ENCODE measurements at places on chromosomes 4 and X.

DNA sequence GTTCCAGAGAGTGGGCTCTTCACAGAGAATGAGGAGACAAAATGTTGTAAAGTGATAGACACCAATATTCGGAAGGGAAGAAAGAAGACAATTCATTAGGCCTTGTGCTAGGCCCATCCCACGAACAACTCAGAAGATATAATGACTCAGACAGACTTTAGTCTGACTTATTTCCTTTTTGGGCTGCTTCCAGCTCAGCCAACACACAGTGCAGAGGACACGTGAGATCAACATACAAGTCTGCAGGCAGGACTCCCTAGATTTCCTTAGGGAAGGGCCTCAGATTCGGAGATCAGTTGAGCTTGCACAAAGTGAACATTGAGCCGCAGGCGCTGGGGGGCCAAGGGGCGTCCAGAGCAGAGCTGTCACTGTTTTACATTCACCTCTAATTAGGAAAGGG is 290.7 kb upstream of the TENM3 start:
- no peak for DNase-seq

DNA sequence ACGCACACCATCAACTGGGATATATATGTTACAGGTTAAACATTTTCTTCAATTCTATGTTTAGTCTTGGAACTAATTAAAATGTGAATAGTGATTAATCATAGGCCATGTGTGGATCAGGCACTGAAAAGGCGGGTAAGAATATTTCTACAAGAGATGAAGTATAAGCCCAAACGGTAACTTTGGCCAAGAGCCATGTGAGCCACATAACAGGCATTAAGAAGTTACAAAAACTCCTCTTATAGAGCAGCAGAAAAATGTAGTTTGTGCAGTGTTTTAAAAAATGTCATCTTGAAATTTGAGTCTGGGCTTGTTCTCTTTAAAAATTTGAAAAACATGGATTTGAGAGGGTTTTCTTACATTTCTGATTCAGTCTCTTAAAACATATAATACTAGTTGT is 521.8 kb upstream of the DIPK2B start:
- DNase-seq, result no peak

DNA sequence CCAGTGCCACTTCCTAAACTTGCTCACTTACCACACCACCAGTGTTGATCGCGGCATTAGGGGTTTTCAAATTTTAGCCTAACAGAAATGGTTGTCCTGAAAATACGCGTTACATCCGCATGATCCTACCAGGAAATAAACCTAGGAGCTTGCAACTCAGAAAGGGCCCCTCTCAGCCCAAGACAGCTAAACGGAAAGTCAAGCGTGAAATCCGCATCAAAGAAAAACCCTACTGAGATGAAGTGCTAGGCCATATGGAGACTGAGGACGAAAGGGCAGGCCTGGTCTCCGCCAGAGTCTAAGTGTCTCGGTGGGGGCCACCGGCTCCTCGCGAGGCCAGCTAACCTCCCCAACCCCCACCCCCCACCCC is 626 bp downstream of the YTHDC1 start:
- no peak for DNase-seq

GRCh38 chrX:747176-747575 is 116.6 kb downstream of the SHOX start:
- no peak for DNase-seq

DNA sequence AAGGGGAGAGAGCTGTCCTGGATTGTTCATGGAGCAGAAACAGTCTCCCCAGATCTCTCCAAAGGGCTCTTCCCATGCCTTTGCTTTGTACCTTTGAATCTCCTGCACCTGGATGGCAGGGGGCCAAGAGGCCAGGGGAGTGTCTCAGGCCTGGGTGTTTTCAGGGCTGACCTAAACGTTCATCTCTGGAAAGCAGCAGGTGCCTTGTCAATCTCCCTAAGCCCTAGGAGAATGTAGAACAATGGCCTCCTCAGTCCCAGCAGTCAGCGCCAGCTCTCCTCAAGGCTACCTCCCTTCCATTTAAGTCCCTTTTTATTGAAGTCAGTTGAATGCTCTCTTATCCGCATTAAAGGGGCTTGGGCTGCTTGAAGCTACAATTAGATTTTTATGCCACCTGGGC is 31.2 kb upstream of the NSUN7 start:
- DNase-seq, result no peak

DNA sequence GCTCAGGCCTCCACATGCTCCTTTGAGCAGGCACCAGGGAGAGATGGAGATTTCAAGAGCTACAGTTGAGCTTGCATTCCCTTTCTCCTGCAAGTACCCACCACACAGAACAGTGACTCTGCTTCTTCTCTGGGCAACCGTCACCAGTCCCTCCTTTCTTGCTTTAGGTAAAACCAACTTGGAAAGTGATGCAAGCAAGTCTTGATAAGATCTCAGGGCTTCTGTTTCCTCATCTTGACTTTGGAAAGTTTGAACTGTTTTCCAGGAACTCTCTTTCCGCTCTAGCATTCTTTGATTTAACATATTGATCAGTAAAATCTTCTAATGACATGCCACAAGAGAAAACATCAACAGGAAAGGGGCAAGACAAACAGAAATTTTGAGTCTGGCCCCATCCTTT is 73.7 kb downstream of the USP46 start:
- DNase-seq, result no peak

DNA sequence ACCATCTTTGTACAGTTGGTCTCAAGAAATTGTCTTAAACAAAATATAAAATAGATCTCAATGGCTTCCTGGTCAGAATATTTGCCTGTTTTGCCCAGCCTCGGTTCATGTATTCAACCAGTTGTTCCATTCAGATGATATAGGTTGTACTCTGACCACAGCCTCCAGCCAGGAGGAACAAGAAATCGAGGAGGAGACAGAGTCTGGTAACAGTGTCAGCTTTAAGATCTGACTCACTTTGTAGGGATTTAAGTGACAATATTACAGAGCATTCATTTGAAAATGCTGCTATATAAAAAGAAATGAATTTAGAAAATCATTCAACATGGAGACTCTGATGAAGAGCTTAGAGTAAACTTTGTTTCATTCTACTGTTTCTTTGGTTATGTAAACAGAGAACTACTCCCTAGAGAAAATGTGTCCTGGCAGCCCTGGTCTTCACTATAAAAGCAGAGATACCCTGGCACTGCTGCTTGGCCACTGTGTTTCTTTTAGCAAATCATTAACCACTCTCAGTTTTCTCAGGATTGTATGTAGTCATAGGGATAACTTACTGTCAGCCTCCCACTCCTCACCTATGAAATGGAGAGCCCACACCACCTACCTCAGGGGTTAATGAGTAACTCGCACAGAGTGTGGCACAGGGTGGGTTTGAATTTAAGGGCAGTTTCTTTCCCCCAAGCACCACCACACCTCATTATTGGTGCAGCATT is 53.5 kb downstream of the PAGE2 start:
- no peak for DNase-seq

- DNase-seq, result no peak
Measured at GRCh38 chrX:24610516-24610915, 36.6 kb downstream of the PCYT1B start.

DNA sequence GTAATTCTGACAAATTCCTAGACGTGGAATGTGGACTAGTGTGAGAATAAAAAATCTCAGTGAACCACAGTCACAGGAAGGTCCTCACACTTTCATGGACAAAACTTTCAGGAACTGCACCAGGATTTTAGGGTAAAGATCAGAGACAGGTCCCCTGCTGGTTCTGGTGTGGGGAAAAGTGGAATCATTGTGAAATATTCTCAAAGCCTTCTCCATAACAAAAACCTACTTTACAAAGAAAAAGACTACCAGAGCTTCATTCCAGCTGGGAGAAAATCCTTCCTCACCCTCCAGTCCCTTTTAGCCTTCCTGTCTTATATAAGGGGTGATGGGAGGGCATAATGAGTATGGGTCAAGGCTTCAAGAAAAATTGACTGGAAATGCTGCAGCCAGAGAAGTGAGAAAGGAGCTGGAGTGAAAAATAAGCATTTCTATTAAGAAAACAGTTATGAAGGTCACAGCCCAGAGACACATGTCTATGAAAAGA is 325.8 kb downstream of the ARAP2 start:
- DNase-seq, result no peak

DNA sequence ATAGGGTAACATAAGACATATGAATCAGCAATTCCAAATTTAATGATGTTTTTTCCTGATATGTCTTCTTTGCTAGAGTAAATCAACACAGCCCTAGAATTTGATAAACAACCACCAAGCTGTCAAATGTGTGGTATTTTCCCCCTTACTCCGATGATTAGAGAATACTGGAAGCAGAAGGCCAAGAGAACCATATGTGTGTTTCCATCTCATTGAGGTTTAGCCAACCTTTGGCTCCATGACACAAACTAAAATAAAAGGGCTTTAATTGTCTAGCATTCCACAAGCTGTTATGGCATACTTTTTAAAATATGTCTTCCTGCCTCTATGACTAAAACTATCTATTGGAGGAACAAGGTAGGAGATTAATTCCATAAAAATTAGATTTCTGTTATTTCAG is 1222.4 kb upstream of the AGA start:
- DNase-seq, result no peak

DNA sequence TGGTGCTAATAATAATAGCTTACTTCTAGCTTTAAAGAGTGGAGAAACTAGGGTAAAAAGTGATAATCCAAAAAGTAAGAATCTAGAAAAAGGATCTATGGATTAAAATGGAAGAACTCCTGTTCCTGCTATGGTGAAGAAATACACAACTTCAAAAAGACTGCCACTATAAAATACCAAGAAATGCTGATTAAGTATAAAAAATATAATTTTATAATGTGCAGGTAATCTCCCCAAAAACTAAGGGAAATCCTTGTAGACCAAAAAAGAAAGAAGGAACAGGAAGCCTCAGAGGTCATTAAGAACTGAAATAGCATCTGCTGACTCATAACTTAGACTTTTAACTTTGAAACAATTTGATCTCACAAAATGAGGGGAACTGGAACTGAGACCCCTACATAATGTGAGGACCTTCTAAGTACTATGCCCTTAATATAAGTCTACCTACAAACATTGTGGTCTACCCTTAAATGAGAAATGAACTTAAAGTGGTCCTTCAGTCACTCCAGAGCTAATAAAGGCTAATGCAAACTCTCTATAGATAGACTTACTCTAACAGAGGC is 50.6 kb upstream of the SRPX start:
- DNase-seq, result no peak
